HCT116 (cell line): ENCODE measurements at places on chromosomes 7 and 10. TPM values are rescaled to one million over a fixed set of nuclear protein-coding genes. Genes with fewer than 3 reads are reported as not detected.

Gene NPSR1
- total RNA-seq, result not detected

DNA sequence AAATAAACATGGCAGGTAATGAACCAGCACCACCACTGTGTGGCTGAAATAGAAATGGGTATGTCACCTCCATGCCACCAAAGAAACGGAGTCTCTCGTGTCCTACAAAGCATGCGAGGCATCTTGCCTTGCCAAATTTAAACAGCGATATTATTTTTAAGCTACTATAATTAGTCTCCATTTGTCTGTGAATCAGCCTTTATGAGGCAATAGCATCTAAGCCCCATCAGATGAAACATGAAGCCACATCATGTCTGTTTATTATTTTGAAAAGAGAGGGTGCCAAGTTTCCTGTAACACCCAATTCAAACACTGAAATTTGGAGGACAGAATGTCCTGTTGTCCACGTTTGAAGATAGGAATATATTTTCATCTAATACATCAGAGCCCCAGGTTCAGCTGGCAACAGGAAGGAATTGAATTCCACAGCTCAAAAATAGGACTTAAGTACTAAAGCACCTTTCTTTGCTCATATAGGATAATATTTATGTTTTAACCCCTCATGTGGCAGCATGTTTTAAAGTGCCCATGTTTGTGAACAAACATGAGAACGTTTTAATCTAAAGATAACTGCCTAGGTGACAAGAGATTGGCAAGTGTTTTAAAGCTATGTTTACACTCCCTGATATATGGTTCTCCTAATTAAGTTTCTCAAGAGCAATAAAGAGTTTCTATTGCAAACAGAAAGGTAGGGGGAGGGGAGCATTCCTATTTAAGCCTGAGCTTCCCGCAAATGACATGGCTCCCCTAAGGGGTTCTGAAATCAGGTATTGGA is 86.8 kb downstream of the SORBS1 start:
- no peak for DNase-seq

DNA sequence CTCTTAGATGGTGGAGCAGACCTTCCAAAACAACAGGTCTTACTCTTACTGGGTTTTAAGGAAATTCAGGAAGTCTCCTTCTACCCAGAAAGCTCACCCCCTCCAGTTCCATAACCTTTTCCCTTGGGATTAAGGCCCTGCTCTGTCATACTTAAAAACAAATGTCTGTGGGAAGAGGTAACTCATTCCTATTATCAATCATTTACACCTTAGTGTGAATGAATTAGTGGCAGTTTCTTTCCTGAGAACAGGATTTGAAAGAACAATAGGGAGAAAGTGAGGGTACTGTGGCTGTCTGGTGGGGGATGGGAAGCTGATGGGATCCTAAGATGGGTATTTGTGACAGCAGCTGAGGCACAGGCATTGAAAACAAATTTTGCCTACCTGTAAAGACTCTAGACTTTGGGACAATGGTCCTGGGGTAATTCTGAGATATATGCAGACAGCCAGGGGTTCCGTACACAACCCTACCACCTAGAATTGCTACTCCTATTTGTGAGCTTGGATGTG is 22.2 kb upstream of the PDLIM1 start:
- DNase-seq, result no peak

- no peak for DNase-seq
Observed at GRCh38 chr7:155327590-155328320, 30.1 kb downstream of the INSIG1 start.

- DNase-seq, result peak; percentile 6
Observed at GRCh38 chr10:76632767-76633051, 1004.9 kb downstream of the KCNMA1 start.

Gene GIMAP1
- 0.10 TPM for total RNA-seq

- DNase-seq, result no peak
Observed at GRCh38 chr10:102775935-102776669, 32.4 kb downstream of the WBP1L start.

DNA sequence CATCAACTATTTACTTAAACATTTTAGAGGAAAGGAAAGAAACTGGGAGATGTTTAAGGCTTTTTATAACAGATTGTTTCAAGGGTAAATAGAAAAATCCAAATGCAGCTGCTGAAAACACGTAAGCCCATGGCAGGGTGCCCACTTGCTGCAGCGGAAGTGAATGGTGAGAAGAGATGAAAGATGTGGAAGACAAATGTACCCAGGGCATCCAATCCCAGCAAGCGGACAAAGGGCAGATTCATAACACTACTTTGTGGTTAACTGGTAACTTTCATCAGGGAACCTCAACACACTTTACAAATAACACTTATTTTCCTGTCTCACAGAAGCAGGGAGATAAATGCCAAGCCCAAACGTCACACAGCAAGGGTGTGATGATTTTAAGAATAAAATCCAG is 358.4 kb downstream of the KCNMA1 start:
- DNase-seq, result no peak

Gene PLPP4
- total RNA-seq, result not detected

Gene MGAM2
- total RNA-seq, result 0.05 TPM

GRCh38 chr7:44449584-44449928 is 40.9 kb downstream of the NUDCD3 start:
- no peak for DNase-seq

Gene NEBL
- 16.6 TPM for total RNA-seq

GRCh38 chr7:141671705-141672496 is 30.1 kb downstream of the DENND11 start:
- DNase-seq, result no peak

- DNase-seq, result no peak
Observed at GRCh38 chr10:79246606-79247275, 100.5 kb upstream of the PPIF start.
